ENCODE measurements at places on chromosomes 2 and 18. TPM values are rescaled to one million over a fixed set of nuclear protein-coding genes. Genes with fewer than 3 reads are reported as not detected.

- DNase-seq: no peak
Measured at GRCh38 chr2:216596980-216597509, 36.2 kb upstream of the IGFBP2 start.

GRCh38 chr18:12326711-12327460, 18.8 kb downstream of the TUBB6 start:
- peak; percentile 51 for DNase-seq

DNA sequence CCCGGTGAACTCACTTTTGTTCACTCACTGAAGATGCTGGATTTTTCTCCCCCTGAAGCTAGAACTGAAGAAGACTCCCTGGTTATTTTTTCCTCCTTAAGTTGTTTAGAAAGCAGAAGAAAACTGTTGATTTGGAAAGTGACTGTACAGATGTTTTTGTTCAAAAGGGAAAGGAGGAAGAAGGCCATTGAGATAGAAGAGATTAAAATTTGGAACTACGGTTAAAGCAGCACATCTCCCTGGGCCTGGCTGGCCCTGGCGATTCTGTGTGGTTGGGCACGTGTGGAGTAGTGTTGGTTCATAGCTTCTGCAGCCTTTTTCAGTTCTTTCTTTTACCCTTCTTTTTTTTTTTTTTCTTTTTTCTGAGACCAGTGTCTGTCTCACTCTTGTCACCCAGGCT, 109.2 kb downstream of the MAP4K4 start:
- no peak for DNase-seq

DNA sequence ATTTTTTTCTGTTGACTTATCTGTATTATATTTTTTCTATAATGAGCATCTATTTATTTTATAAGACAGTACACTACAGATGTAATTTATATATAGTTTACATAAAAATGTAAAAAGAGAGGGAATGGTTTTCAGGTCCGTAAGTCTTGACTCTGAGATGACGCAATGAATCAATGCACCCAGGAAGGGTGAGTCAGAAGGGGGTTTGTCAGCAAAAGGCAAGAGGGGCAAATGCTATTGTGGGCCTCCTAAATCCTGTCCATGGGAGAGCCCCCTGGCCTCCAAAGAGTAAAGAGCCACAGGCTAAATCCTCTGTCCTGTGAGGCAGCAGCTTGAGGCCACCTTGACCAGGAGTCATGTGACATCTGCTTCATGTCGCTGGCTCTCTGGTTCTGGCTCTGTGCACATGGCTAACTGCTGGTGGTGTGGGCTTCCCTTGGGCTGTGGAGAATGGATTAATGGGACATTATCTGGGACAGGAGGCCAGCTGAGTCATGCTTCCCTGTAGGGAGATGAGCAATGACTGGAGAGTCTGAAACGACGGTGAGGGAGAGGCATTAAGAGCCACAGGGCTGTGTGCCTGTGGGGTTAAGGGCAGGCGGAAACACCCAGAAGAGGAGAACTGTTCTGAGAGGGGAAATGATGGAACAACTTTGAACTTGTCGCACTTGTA, 22.8 kb upstream of the ASB18 start:
- DNase-seq: no peak

DNA sequence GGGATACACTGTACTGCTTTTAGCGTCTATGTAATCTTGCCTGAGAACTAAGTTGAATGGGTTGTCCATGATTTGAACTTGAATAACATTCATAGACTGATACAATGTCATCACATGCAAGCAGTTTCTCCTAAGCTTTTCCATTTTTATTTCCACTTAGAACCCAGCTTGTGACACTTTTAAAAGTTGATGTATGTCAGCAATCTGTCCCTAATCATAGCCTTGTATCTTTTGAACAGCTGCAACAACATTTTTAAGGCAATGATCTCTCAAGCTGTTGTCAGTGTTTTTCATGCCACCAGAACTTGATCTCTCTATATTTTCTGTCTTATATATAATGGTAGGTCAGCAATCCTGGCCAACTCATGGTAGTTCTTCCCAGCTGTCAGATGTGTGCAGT, 185.0 kb downstream of the DOK6 start:
- DNase-seq: no peak

DNA sequence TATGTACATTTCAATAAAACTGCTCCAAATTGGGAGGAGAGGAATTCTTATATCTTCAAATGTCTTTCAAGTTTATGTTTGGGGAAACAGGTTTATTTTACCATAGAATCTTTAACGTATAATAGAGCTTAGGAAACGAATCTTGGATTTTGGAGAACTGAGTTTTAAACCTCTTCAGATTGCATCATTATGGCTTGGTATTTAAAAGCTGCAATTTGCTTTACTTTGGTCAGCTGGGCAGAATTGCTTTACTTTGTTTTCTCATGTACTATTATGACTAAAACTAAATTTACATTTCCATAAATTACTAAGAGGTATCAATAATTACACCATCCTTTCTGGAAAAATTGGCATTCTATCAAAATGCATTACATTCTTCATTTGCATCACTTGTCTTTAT, 54.6 kb downstream of the BAZ2B start:
- no peak for DNase-seq

The MOGAT1 gene
- total RNA-seq: not detected

The ZBTB7C gene
- total RNA-seq: 18.2 TPM
